ENCODE measurements at places on chromosomes 2 and 18. TPM values are rescaled to one million over a fixed set of nuclear protein-coding genes. Genes with fewer than 3 reads are reported as not detected.

MATN3 gene
- 8.9 TPM for total RNA-seq

- no peak for DNase-seq
Observed at GRCh38 chr2:127093648-127094210, 13.2 kb downstream of the BIN1 start.

DNA sequence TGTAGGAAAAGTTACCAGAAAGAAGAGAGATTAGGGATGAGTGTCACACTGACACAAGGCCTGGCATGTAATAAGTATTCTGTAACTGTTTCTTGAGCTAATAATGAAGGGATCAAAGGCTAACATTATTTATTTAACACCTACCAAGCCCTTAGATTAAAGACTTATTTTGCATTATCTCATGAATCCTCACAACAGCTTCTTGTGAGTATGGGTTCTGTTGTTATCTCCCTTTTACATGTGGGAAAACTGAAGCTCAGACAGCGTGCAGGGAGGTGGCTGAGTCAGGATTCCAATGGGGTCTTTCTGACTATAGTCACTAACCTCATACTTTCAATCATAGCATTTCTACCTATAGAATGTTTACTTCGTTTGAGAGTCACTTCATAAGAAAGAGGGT, 79.0 kb upstream of the PROKR1 start:
- no peak for DNase-seq

PEX13 gene
- 24.8 TPM for total RNA-seq

GAREM1 gene
- total RNA-seq = 1.2 TPM

STON1 gene
- total RNA-seq = 3.1 TPM

CHAC2 gene
- 1.3 TPM for total RNA-seq

DNA sequence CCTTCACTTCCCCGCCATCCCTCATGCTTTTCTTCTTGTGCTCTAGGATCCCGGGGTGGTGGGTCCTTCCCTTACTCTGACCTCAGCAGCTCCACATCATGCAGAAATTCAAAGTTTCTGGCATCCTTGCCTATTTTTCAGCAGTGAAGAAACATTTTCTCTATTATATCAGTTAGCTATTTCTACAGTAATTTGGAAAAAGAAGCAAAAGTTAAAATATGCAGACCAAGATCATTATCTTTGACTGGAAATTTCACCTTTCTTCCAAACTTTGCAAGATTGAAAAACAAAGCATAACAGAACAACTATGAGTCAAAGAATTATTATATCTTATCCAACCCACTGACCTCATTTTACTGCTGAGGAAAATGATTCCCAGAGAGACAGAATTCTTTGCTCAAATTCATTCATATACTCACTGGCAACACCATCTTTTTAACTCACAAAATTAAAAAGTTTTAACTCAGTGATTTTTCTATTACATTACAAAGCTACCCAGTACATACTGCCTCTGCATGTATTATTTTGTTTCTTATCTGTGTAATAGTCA, 40.5 kb downstream of the ANTXR1 start:
- no peak for DNase-seq

MOCOS gene
- 0.56 TPM for total RNA-seq

TMEM163 gene
- total RNA-seq = 150 TPM

PLCD4 gene
- 90.2 TPM for total RNA-seq

- no peak for DNase-seq
Observed at GRCh38 chr18:4074647-4075046, 380.5 kb downstream of the DLGAP1 start.

GRCh38 chr2:121233486-121234110, 51.4 kb downstream of the TFCP2L1 start:
- DNase-seq = no peak

DNA sequence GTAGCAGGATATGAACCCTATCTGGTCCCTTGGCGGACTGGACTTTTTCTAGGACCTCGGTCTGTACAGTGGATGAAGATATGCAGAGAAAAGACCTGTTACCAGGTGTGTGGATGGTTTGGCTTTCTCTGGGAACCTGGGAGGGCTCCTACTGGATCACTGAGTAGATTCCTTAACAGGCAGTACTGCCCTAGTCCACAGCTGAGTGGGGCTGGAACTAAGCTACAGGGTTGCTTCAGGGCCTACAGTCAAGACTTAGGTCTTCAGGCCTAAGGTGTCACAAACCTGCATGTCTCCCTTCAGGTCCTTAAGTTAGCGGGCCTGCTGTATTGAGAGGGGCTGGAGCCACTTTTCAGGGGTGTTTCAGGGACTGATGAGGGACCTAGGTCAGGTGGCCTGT, 42.9 kb downstream of the ORC4 start:
- DNase-seq = no peak

PCARE gene
- total RNA-seq = not detected

RMDN2 gene
- total RNA-seq = 2.5 TPM

- DNase-seq = no peak
Observed at GRCh38 chr2:150653351-150653750, 165.9 kb upstream of the RND3 start.

DNA sequence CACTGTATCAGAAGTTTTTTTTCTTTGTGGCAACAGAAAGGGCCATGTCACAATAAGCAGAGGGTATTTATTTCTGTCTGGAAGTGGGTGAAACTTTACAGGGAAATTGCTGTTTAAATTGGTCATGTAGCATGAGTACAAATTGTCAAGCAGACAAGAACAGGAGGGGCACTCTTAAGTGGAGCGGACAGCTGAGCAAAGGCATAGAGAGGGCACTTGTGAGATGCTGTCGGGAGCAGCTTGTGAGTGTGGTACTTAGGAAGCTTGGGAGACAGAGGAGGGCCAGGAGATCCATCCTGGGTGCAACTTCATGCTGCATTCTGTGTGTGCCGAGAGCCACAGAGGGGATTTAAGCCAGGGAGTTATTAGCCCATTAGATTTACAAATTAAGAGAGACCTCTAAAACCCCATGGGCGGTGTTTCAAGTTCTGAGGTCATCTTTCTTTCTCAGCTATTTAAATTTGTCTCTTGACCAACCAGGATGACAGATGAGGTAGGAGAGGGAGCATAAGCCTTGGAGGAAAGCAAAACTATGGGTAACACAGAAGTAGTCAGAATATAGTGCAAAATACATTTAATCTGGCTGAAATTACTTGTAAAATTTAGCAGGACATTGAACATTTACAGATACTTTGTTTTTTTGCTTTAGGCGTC, 30.4 kb downstream of the INPP4A start:
- no peak for DNase-seq

FOSL2 gene
- 24.4 TPM for total RNA-seq

DNA sequence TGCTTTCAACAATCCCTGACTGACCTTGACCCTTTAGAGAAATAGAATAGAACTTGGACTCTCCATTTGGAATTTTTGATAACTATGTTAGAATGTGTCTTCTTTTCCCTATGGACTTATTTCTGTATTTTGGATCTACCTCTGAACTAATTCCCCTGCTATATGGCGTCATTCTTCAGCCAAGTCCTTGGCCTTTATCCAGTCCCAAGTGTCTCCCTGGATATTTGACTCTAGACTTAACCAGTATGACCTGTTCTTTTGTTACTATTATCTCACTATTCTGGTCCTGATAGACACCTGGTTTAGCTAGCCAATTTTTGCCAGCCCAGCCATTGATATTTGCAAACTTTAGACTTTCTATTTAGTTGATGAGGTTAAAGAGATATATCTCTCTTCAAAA, 186.8 kb downstream of the KCNS3 start:
- no peak for DNase-seq

CNDP1 gene
- total RNA-seq = not detected

MYOM1 gene
- 0.49 TPM for total RNA-seq

DNA sequence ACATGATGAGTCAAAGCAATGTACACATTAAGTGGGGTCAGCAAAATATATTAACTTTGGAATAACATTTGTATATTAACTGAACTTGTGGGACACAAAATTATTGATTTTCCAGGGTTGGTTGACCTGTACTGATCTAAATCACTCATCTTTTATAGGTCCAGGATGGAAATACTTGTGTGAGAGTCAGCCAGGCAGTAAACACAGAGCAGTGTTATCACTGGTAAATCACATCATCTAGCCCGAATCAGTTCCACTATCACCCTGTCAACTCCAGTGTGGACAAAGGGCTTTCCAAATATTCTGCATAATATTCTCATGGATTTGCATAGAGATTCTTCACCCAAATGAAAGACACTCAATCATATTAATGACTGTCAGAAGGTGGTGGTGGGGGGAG, 295.7 kb downstream of the LRP1B start:
- no peak for DNase-seq

- DNase-seq = no peak
Observed at GRCh38 chr2:110871637-110872036, 139.3 kb downstream of the ACOXL start.

CDK5R2 gene
- 0.13 TPM for total RNA-seq

DNA sequence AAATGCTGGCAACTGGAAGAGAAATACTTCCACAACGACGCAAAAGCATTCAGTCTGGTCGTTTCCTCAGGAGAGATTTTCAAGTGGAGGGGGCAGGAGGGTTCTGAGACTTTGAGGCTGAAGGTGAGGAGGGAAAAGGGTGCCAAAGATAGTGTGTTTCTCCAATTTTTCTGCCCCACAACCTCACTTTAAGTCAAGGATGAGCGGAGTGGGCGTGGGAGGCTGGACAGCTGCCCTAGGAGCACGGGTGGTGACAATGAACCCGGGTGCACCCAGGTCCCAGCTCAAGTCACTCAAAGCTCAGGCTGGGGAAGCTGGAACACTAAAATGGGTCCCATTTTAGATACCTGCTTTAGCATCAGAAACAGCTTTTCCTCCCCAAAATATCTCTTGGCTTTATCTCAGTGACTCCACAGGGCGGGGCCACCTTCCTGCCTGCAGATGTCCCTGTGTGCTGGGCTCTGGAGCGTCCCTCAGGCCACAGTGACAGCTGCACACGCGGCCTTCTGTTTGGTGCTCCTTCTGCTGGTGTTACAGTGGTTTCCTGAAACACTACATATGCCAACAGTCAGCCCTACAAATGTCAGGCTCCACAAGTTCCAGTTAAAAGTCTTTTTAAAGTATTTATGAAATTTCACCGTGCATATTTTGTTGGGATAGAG, 1.4 kb upstream of the MBP start:
- no peak for DNase-seq

DNA sequence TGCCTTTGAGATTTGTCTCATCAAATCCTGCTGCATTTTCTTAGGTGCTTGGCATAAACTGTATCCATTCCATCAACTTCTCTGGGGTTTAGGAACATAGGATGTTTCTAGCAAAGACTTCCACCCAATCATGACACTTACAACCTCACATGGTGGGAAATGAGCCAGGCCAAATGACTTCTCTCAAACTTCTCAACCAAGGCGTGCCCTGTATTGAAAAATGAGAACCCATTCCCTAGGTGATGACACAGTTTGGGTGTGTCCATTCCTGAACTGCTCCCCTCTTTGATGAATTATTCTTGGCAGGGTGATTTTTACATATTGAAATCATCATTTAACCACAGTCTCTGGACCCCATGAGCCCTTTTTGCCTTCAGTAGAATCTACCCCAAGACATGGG, 161.1 kb downstream of the EN1 start:
- no peak for DNase-seq

DNA sequence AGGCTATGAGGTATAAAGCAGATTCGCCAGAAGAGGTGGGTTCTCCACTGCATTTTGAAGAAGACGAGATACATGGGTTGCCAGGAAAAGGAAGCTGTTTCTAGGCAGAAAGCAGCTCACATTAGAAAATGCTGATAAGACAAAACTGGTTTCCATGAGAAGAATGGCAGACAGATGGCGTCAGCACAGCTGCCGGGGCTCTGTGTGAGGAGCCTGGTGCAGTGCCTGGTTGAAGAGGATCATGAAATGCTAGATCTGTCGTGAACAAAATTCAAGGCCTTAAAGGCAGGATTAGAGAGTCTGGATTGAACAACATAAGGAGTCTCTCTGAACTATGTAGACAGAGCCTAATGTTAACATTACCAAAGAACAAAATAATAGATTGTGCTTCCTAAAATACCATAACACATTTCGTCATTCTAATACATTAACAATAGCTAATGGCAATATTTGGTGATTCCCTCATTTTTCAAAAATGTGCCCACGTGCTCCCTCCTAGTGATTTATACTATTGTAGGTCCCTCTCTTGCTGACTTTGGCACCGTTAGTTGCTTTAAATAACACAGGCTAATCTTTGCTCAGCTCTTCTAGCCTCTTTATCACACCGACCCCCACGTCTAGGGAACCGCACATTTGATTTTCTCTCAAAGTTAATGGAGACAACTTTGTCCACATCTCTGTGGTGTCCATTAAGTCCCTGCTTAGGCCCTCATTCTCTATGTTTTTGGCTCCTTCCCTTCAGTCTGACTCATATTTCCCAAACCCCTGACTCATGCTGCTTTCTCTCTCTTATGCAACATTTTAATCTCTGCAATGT, 38.2 kb downstream of the EFEMP1 start:
- no peak for DNase-seq

DNA sequence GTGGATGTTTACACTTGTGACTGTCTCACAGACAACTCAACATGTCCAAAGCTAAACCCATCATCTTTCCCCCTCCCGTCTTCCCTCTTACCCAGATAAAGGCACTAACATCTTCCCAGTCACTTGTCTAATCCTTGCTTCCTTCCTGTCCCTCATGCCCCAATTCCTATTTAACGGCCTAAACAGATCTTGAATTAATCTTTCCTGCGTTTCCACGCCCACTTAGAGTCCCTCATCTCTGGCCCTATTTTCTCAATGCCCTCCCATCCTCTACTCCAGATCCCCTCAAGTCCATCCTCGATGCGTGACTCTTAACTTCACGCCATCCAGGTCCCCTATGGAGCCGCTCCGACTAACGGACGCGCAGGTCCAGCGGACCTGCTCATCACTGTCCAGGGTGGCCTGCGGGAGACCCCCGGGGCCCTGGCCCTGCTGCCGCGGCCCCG, 682 bp upstream of the SCLY start:
- DNase-seq = no peak

- DNase-seq = no peak
Observed at GRCh38 chr2:204049635-204050034, 113.1 kb downstream of the ICOS start.

GRCh38 chr2:109466674-109467575, 146.8 kb downstream of the SEPTIN10 start:
- DNase-seq = no peak

PLA2R1 gene
- total RNA-seq = 1.1 TPM

TMEM150A gene
- 42.4 TPM for total RNA-seq

- no peak for DNase-seq
Observed at GRCh38 chr2:42792087-42792582, 248 bp downstream of the HAAO start.

DNA sequence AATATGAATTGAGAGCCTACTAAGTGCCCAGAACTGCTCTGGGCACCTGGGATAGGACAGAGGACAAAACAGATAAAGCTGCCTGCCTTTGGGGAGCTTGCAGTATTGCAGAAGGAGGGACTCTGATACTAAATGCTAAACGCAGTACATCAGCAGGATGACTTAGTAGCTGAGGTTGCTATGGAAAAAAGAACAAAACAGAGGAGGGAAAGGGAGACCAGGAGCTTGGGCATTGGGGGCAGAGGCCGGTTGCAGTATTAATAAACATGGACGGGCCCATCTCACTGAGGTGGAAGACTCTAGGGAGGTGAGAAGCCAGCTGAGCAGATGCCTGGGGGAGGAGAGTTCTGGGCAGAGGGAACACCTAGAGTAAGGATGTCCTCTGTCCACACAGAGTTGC, 66.1 kb upstream of the SP3 start:
- DNase-seq = no peak

GRCh38 chr2:179302764-179303571, 38.3 kb upstream of the SESTD1 start:
- no peak for DNase-seq
